ENCODE measurements at places on chromosomes 6 and 20. TPM values are rescaled to one million over a fixed set of nuclear protein-coding genes. Genes with fewer than 3 reads are reported as not detected.

The RPS6KA2 gene
- 33.5 TPM for total RNA-seq

DNA sequence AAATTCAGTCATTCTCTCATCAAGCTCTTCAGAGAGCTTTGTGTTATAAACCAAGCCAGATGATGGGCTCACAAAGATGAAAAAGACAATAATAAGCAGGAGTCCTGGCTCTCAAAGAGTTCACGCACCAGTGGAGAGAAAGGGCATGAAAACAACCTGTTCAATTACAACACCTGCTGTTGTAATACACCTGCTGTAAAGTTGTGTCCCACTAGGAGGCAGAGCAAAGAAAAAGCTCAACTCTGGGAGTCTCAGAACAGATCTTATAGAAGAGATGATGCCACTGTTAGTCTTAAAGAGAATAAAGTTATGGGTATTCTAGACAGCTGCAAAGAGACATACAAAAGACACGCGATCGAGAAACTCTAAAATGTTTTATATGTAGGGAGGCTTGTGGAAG, 100.6 kb downstream of the DCDC2 start:
- H3K27ac ChIP-seq, result no peak overlapping the region
- no peaks in the 10 kb centered on the region for H3K27me3 ChIP-seq
- no peaks in the 10 kb centered on the region for H3K4me1 ChIP-seq
- no peaks in the 10 kb centered on the region for H3K36me3 ChIP-seq

GRCh38 chr6:33993653-33994471, 152.0 kb downstream of the GRM4 start:
- H3K36me3 ChIP-seq, result no peaks in the 10 kb centered on the region
- no peak for DNase-seq
- H3K27ac ChIP-seq, result no peak overlapping the region
- no peak overlapping the region for H3K4me3 ChIP-seq
- H3K4me1 ChIP-seq, result no peaks in the 10 kb centered on the region
- H3K27me3 ChIP-seq, result peaks cover 6% of the 10 kb centered on the region

The CST3 gene
- 355 TPM for total RNA-seq

DNA sequence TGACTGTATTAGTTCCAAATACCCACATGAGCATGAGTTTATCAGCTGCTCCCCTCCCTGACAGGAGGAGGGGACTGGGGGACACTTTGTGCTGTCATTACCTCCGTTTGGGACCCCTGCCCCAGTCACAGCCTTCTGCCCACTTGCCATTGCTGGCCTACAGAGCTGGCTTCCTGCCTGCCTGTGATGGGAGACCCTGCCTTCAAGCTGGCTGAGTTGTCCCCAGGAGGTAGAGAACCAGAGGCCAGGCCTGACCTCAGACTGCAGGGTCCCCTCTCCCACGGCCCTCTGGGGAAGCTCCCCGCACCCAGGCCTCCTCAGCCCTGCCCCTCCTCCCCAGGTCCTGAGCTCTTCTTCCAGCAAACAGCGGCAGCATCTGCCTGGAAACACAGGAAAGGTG, 105.5 kb downstream of the JPH2 start:
- DNase-seq, result no peak
- H3K27ac ChIP-seq, result no peak overlapping the region
- H3K36me3 ChIP-seq, result no peaks in the 10 kb centered on the region
- H3K4me3 ChIP-seq, result no peak overlapping the region
- no peaks in the 10 kb centered on the region for H3K27me3 ChIP-seq

The C20orf202 gene
- not detected for total RNA-seq

GRCh38 chr6:39294133-39294532, 20.1 kb downstream of the KCNK17 start:
- H3K27me3 ChIP-seq, result no peaks in the 10 kb centered on the region
- H3K27ac ChIP-seq, result no peak overlapping the region
- H3K36me3 ChIP-seq, result no peaks in the 10 kb centered on the region
- DNase-seq, result no peak
- H3K4me1 ChIP-seq, result no peaks in the 10 kb centered on the region
- no peak overlapping the region for H3K4me3 ChIP-seq

DNA sequence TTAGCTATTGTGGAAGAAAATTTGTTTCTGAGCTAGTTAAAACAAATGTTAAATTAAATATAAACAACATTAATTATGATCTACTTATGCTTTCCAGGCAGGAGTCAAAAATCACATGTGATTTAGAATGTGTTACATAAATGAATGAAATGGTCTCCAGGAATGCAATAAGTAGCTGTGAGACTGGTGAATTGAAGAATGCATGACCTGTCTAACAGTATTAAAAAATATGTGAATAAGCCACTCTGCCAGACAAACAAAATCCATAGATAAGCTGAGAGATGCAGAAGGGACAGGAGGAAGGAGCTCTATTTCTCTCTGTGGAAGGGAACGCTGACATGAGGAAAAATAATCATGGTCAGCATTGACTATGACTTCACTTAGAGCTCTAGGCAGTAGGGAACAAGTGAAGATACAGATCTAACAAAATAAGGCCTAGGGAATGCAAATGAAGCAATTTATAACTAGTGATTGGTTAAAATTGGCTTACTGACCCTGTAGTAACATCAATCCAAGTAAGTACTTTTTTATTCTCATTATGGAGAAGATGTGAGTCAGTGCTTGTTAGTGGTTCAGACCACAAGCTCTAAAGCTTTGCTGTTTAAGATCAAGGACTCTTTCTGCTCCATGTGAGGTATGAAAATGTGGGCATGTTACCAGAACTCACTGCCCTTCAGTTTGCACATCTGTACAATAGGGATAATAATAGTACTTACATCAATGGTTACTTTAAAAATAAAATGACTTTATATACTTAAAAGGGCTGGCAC, 432.6 kb downstream of the MMUT start:
- H3K4me1 ChIP-seq, result no peaks in the 10 kb centered on the region
- H3K36me3 ChIP-seq, result no peaks in the 10 kb centered on the region
- no peaks in the 10 kb centered on the region for H3K27me3 ChIP-seq
- no peak overlapping the region for H3K4me3 ChIP-seq
- no peak overlapping the region for H3K27ac ChIP-seq

DNA sequence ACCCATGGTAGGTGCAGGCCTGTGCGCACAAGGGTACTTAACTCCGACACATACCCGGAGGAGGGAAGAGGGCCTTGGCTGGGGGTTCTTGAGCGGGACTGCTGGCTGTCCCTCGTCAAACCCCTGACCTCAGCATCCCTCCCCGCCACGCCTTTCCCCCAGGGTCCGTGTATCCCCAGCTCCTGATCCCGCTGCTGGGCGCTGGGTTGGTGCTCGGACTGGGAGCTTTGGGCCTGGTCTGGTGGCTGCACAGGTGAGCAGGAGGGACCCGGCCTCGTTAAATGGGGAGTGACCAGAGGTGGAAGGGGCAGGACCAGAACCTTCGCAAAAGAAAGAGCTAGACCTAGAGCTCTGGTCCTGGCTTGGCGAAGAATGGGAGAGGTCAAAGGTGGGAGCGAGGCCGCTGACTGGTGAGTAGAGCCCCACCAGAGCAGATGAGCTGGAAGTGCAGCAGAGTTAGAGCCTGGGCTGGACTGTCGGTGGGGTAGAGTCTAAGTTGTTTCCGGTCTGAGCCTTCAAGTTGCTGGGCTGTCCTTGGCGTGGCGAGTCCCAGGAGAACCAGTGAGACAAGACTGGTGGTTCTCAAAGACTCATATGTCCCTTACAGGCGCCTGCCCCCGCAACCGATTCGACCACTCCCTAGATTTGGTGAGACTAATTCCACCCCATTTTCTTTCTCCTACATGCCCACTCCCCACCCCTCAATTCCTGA, 963 bp downstream of the MPIG6B start:
- H3K27me3 ChIP-seq, result no peaks in the 10 kb centered on the region
- no peak for DNase-seq
- no peak overlapping the region for H3K4me3 ChIP-seq

The NRSN1 gene
- not detected for total RNA-seq

The FAM162B gene
- total RNA-seq, result not detected

- H3K4me3 ChIP-seq, result no peak overlapping the region
- no peaks in the 10 kb centered on the region for H3K27me3 ChIP-seq
Observed at GRCh38 chr6:163643866-163644265, 229.3 kb downstream of the QKI start.

- H3K4me1 ChIP-seq, result peaks cover 27% of the 10 kb centered on the region
- DNase-seq, result no peak
- H3K27ac ChIP-seq, result no peak overlapping the region
Observed at GRCh38 chr20:54172532-54172855, 1.3 kb downstream of the CYP24A1 start.

The PROCR gene
- total RNA-seq, result 39.5 TPM

The REM1 gene
- total RNA-seq, result not detected

DNA sequence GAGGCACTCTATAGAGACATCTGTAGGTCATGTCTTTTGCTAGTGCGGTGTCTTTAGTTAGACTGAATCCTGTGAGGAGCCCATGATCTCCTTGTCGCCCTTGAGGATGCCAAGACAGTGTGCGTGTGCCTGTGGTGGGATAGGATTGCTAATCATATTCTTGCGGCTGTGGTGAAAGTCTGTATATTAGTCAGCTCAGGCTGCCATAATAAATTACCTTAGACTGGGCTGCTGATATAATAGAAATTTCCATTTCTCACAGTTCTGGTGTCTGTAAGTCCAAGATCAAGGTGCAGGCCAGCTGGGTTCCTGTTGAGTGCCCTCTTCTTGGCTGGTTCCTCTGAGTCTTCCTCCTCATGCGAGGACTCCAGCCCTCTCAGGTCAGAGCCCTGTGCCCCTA, 141.2 kb downstream of the JARID2 start:
- H3K27ac ChIP-seq, result no peak overlapping the region
- H3K4me1 ChIP-seq, result peaks cover 22% of the 10 kb centered on the region
- peak; percentile 81 for DNase-seq
- H3K36me3 ChIP-seq, result no peaks in the 10 kb centered on the region
- no peak overlapping the region for H3K4me3 ChIP-seq

The WFDC13 gene
- total RNA-seq, result not detected

The DUSP15 gene
- 1.2 TPM for total RNA-seq

The TREML1 gene
- total RNA-seq, result not detected

DNA sequence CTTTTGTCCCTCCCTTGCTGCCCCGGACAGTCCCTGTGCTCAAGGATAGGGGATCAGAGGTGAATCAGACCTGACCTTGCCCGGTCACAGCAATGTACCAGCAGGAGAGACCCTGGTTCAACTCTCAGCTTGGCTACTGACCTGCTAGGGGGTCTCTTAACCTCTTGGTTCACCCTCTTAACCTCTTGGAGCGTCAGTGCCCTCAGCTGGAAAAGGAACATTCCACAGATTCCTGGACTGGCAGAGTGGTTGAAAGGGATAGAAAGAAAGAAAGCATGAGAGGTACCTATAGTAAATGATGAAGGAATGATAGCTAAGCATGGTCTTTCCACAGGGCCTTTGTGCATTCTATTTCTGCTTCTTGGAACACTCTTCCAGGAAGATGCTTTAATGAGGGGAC, 25.2 kb downstream of the SNAI1 start:
- peaks cover 3% of the 10 kb centered on the region for H3K27me3 ChIP-seq
- no peak overlapping the region for H3K4me3 ChIP-seq
- no peaks in the 10 kb centered on the region for H3K36me3 ChIP-seq
- no peak overlapping the region for H3K27ac ChIP-seq
- no peak for DNase-seq

- H3K27ac ChIP-seq, result no peak overlapping the region
- no peaks in the 10 kb centered on the region for H3K36me3 ChIP-seq
- no peak overlapping the region for H3K4me3 ChIP-seq
- H3K27me3 ChIP-seq, result no peaks in the 10 kb centered on the region
Observed at GRCh38 chr6:112821476-112821875, 474.3 kb downstream of the RFPL4B start.

The TSPYL1 gene
- total RNA-seq, result 87.8 TPM

The RBM24 gene
- total RNA-seq, result 22.7 TPM

GRCh38 chr20:17794400-17794799, 94.6 kb downstream of the BANF2 start:
- no peak overlapping the region for H3K27ac ChIP-seq
- no peak overlapping the region for H3K4me3 ChIP-seq
- DNase-seq, result no peak

The NCOA7 gene
- 26.0 TPM for total RNA-seq

DNA sequence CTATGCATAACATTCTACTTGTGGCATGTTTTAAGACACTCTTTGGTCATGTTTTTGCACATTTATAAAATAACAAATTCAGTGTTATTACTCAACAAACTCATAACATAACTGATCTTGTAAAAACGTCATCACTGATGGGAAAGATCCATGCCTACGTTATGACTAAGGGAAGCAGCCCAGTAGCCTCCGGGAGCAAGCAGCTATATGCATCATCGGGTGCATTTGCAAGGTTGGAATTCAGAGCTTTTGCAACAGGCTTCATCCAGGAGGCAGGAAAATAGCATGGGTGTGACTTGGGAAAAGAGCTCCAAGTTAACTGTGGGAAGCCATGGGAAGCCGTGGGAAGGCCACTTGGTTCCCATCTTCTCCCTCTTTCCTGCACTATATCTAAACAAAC, 271.6 kb upstream of the SGK1 start:
- peak; percentile 99 for DNase-seq
- H3K36me3 ChIP-seq, result no peaks in the 10 kb centered on the region
- peak overlapping the region; percentile 94 for H3K27ac ChIP-seq
- no peak overlapping the region for H3K4me3 ChIP-seq

GRCh38 chr6:166942393-166943168, 13.8 kb downstream of the RNASET2 start:
- H3K4me3 ChIP-seq, result no peak overlapping the region
- peak; percentile 63 for DNase-seq
- peaks cover 5% of the 10 kb centered on the region for H3K4me1 ChIP-seq
- no peaks in the 10 kb centered on the region for H3K36me3 ChIP-seq

DNA sequence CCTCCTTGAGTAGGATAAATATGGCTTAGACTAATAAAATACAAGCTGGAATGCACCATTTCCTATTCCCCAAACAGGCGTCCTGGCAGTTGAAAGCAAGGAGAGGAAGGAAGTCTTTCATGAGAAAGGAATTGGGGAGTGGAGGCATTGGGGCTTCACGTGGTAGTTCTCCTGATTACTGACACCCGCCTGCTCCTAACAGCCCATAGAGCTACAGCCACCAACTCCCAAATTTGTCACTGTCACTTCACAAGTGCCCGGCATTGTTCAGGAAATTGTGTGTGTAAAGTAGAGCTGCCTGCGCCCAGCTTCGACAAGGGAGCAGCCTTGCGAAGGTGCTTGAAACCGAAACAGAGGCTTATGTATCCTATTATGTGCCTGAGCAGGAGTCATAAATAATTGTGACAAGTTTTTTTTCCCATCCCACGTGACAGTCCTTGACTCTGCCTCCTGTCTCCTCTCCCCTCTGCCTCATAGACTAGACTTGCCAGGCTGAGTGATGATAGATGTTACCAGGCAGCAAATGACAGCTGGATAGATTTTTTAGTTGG, 301.7 kb upstream of the ZFP64 start:
- peak overlapping the region; percentile 26 for H3K4me3 ChIP-seq
- no peaks in the 10 kb centered on the region for H3K27me3 ChIP-seq
- peak; percentile 63 for DNase-seq
- H3K27ac ChIP-seq, result peak overlapping the region; percentile 87
- H3K36me3 ChIP-seq, result no peaks in the 10 kb centered on the region

GRCh38 chr20:5751856-5752255, 1.7 kb downstream of the SHLD1 start:
- no peak overlapping the region for H3K27ac ChIP-seq
- no peaks in the 10 kb centered on the region for H3K27me3 ChIP-seq
- no peak overlapping the region for H3K4me3 ChIP-seq
- H3K4me1 ChIP-seq, result peaks cover 3% of the 10 kb centered on the region
- H3K36me3 ChIP-seq, result no peaks in the 10 kb centered on the region

GRCh38 chr6:37309692-37310091, 44.1 kb upstream of the RNF8 start:
- H3K36me3 ChIP-seq, result peaks cover 10% of the 10 kb centered on the region
- H3K27me3 ChIP-seq, result no peaks in the 10 kb centered on the region
- peaks cover 26% of the 10 kb centered on the region for H3K4me1 ChIP-seq
- no peak overlapping the region for H3K4me3 ChIP-seq
- DNase-seq, result no peak

The RARS2 gene
- total RNA-seq, result 48.3 TPM

- H3K27ac ChIP-seq, result peak overlapping the region; percentile 26
- peaks cover 3% of the 10 kb centered on the region for H3K27me3 ChIP-seq
- H3K4me1 ChIP-seq, result peaks cover 12% of the 10 kb centered on the region
Observed at GRCh38 chr20:50415516-50416268, 94.5 kb upstream of the PTPN1 start.
